ENCODE measurements at places on chromosomes 1 and 21. TPM values are rescaled to one million over a fixed set of nuclear protein-coding genes. Genes with fewer than 3 reads are reported as not detected.

DNA sequence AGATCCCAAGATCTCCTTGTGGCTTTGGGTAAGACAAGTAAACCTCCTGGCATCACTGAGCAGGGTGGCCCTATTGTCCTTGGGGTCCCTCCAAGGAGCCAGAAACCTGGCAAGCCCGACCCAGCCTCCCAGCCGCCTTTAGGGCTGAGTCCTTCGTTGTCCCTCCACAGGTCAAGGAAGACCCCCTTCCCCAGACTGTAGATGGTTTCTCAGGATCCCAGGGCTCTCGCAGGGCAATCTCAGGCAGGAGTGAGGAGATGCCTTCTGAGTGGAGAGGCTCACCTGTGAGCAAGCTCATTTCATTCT is 71.6 kb upstream of the CSF3R start:
- no peaks in the 10 kb centered on the region for H3K27me3 ChIP-seq
- H3K36me3 ChIP-seq = no peaks in the 10 kb centered on the region
- H3K4me1 ChIP-seq = no peaks in the 10 kb centered on the region
- H3K27ac ChIP-seq = no peak overlapping the region
- no peak for DNase-seq
- no peak overlapping the region for H3K4me3 ChIP-seq

GRCh38 chr1:77553568-77554291 is 128.7 kb downstream of the ZZZ3 start:
- H3K27ac ChIP-seq = no peak overlapping the region
- no peaks in the 10 kb centered on the region for H3K27me3 ChIP-seq
- no peak overlapping the region for H3K4me3 ChIP-seq
- H3K36me3 ChIP-seq = no peaks in the 10 kb centered on the region
- no peak for DNase-seq

CRNN gene
- not detected for total RNA-seq

GRCh38 chr1:94084085-94084484 is 36.9 kb downstream of the ABCA4 start:
- H3K4me3 ChIP-seq = no peak overlapping the region
- no peak for DNase-seq
- H3K27ac ChIP-seq = no peak overlapping the region

DNA sequence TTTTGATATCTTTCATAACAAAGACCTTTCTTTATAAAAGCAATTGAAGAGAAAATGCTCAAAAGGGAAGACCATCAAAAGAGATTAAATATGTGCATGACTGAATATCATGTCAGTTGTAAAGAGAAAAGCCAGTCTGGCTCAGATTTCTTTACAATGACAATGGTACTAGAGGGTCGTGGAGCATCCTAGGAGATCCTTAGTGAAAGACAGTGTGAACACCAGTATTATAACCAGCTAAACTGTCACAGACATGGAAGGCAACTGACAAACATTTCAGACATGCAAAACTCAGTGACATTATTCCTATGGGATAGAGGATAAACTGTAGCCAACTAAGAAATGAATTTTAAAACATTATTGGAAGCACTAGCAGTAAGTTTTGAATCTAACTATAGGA is 27.1 kb upstream of the ADARB1 start:
- H3K4me1 ChIP-seq = no peaks in the 10 kb centered on the region
- no peaks in the 10 kb centered on the region for H3K27me3 ChIP-seq
- DNase-seq = no peak
- no peak overlapping the region for H3K27ac ChIP-seq
- H3K4me3 ChIP-seq = no peak overlapping the region

Measured in Peyer's patch (tissue), 4 donors.